ENCODE measurements at places on chromosomes 3 and 15.

- DNase-seq = no peak
Observed at GRCh38 chr3:61353382-61353781, 102.1 kb upstream of the FHIT start.

- DNase-seq = no peak
Observed at GRCh38 chr3:179227349-179227748, 23.6 kb downstream of the KCNMB3 start.

DNA sequence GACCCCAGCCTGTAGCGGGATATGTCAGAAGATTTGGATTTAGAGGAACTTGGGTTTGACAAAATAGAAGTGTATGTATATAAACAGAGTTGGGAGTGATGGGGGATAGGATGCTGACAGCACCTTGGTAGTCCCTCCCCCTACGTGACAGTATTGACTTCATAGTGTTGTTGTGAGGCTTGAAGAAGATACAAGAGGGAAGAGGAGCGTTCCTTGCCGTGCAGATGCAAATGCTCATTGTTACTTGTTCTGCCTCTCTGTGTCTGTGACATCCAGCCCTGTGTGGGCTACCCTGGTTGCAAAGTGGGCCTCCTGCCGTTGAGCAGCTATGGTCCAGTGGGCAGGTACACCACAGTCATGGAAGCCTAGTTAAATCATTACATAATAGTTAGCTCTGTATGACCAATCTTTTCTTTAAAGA, 45.0 kb downstream of the SMAD3 start:
- no peak for DNase-seq

DNA sequence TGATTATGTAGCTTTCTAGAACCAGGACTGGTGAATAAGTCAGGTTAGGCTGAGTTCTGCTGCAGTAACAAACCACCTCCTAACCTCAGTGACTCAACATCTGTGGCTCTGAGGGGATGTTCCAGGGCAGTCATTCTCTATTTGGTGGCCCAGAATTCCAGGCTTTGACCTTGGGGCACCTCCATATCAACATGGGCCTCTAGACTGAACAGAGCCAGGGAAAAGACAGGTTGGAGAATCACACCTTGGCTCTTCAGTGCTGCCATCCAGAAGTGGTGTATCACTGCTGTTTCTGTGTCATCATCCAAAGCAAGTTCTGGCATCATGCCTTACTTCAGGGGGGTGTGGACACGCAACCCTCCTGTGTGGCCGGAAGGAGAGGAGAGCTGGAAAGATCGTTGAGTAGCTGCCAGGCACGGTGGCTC, 15.3 kb downstream of the ZBTB47 start:
- DNase-seq = no peak

DNA sequence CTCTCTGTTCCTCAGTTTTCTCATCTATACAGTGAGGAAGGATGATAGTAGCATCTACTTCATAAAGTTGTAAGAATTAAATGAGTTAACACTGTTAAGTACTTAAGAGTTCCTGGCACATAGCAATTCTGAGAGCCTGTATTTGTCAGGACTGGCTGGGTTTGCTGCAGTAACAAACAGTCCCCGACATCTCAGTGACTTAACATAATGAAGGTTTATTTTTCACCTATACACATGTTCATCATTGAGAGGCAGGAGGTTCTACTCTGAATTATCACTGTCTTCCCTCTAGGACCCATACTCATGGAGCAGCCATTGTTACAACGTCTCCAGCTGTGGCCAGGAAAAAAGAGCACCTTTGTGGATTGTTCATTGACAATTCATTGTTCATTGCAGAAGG, 190.6 kb upstream of the PROK2 start:
- no peak for DNase-seq

GRCh38 chr15:51332206-51333147, 5.9 kb downstream of the CYP19A1 start:
- no peak for DNase-seq

GRCh38 chr15:52805351-52806283, 15.5 kb upstream of the ONECUT1 start:
- DNase-seq = no peak

DNA sequence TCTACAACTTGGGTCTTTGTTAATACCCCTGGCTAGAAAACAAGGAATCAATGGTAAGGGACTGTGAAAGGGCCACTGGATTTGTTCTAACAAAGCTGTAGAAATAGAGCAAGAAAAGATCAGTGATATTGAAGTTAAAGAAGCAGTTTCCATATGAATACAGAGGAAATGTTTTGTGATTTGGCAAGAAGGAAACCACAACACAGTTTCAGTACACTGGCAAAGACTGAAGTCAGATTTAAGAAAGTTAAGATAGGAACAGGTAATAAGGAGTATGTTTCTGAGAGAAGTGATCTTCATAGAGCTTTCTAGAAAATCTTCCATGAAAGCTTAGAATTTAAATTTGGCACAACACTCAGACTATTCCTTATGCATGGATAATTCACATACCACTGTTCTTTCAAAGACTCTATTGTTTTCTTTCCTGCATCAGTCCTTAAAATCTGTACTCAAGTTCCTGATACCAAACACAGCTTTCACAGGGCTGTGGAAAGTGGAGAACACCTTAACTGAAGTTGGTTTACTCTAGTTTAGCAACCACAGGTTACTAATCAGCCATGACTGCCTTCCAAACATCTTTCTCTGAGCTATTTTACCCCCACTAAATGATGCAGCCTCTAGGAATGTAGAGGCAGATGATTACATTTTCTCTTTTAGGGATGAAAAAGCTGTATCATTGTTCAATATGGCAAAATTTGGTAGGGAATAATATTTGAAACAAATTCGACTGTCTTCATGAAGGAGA, 32.4 kb upstream of the ALCAM start:
- DNase-seq = no peak

- DNase-seq = no peak
Observed at GRCh38 chr15:80822256-80822655, 43.1 kb downstream of the CEMIP start.

GRCh38 chr15:66101715-66102395, 151.7 kb downstream of the MEGF11 start:
- no peak for DNase-seq

- DNase-seq = no peak
Observed at GRCh38 chr3:193052354-193053045, 134.8 kb upstream of the MB21D2 start.

DNA sequence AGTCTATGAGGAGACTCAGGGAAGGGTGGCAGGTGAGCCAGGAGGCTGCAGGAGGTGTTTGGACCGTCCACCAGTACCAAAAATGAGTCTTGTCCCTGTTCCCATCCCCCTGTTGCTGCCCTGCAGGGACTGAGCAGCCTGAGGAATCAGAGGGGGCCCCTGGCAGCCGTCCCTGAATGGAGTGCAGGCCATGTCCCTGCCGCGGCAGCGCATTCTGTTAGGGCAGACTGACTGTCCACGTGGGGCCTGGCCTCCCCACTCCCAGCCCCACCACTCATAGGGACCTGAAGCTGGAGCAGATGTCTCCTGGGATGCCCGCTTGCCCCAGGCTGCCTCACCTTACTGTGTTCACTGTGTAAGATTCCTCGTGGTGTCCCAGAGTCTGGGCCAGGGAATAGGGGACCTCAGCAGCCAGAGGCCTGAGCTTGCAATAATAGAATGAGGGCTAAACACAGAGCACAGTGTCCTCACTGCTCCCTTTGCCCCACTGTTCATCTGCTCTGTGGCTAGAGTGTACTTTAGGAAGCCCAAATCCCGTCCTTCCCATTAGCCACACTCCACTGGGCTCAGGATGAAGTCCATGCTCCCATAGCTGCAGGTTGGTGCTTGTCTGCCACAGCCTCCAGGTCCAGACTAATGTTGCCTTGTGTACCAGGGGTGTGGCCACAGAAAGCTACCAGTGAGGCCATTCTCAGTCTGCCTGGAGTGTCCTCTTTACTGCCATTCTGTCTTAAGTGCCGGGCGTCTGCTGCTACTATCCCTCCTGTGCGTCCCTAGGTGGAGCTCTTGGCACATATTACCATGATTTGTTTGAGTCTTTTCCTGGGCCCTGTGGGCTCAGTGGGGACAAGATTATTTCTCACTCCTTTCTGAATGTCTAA, 63.2 kb downstream of the HCN4 start:
- DNase-seq = no peak

- DNase-seq = peak; percentile 59
Observed at GRCh38 chr3:73086071-73086494, 24.6 kb downstream of the EBLN2 start.

DNA sequence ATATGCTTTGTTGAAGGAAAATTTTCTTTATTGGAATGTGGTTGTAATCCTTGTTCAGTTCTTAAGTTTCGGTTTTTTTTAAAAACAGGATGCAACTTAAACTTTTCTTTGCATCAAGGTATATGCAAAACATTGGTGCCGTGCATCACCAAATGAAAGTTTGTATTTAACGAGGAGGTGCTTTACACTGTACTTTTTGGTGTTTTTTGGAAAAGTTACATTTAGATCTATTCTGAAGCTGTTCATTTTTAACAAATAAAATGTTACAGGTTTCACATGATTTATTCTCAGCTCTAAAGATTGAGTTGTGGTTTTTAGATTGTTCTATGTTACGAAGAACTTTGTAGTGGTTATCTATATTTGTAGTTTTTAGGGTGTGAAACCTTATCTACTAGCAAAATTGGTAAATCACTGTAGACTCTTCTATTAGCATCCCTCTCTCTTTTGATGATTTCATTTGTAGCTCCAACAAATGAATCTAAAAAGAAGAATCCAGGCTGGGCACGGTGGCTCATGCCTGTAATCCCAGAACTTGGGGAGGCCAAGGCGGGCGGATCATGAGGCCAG, 7.0 kb upstream of the LRCH3 start:
- DNase-seq = no peak

- DNase-seq = no peak
Observed at GRCh38 chr3:143495527-143495926, 352.7 kb downstream of the SLC9A9 start.

GRCh38 chr3:116444115-116444747, 1.1 kb downstream of the LSAMP start:
- DNase-seq = no peak

DNA sequence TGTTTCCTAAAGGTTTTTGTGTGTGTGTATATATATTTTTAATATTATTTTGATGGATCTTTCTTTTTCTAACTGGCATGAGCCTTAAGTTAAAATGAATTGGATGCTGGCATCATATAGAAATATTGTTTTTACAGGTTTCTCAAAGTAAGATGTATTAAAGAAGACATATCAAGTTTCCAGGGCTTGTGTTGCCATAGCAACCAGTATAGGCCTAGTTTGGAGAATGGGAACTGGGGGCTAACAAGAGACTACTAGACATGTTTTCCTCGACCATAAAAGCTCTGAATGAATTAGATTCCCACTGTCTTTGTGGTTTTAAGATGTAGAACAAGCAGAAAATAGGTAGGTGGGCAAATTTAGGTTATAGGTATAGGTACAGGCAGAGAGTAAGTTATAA, 771.4 kb downstream of the TUSC7 start:
- no peak for DNase-seq

DNA sequence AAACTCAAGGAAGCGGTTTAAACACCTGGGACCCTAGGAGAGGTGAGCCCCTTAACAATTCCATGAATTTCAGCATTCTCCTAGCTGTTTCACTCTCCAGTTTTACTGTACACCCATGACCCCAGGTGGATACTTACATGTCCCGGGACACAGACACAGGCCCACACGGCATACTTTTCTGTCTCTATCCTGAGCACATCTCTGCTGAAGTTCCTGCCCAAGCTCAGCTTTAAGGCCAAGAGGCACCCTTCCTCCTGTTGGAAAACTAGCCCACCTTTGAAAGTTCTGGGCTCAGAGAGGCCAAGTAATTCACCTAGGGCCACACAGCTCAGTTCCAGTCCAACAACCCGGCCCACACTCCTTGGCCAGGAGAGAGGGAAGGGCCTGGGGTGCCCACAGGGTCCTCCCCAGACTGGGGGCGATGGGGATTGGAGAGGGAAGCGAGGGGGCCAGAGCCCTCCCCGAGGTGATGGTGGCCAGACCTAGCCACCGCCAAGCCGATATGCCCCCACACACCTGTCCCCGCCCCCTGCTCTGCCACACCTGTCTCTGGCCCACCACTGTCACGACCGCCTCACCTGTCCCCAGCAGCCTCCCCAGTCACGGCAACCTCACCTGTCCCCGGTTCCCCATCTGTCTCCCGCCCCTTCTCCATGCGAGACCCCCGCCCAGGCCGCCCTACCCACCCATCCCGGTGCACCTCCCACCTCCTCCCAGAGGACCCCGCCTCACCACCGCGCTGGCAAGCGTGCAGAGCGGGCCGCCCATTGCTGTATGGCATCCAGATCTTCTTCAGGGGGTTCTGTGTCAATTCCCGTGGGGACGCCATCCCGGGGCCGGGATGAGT, 431 bp downstream of the PFKFB4 start:
- no peak for DNase-seq

DNA sequence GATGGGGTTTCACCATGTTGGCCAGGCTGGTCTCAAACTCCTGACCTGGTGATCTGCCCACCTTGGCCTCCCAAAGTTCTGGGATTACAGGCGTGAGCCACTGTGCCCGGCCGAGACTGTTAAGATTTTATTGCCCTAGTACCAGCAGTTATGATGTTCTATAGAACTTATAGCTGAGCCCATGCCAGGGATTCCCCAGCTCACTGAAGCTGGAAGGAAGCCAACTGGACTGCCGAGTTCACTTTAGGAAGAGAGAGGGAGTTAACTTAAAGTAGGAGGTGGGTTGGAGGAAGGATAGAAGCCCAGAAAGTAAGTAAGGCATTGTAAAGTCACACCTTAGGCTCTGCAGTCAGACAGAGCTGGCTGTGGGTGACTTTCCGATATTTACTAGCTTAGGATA, 101.1 kb upstream of the BOC start:
- no peak for DNase-seq

DNA sequence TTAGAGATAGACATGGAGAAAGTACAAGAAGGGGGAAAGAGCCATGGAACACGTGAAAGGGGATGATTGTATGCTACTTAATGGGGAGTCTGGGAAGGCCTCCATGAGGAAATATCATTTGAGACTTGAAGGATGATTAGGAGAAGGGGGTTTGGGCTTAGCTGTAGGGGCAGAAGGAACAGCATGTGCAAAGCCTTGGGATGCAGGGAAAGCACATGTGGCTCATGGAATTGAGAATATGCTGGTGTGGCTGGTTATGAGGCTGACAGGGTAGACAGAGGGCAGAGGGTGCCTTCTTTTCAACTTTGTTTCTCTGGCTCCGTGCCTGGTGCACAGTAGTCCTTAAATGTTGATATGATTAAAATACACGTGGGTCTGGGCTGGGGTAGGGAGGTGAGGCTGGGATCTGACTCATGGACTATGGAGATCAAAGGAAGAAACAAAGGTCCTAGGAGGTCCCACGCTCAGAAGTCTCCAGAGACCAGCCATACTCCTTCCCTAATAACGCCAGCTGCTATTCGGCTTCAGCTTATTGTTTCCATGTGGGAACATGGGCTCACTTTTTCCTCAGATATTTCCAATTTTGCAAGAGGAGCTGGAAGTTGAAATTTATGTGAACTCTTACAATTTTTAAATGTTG, 1.1 kb downstream of the GTF2E1 start:
- DNase-seq = no peak

GRCh38 chr3:41244620-41245336, 45.5 kb downstream of the CTNNB1 start:
- DNase-seq = no peak

DNA sequence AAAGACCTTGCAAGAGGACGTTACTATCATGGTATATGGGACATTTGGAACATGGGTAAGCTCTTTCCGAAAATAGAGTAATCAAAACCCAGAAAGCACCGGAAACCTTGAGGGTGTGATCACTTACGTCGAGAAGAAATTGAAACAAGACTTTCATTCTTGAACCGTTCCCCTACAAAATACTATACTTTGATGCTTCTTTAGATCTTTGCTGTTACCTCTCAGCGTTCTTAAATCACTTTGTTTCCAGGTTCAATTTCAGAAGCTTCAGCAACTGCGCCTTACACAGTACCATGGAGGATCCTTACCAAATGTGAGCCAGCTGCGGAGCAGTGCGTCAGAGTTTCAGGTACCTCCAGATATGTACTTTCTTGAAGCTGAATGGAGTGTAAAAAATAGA, 10.1 kb downstream of the CRTC3 start:
- DNase-seq = peak; percentile 49
